ENCODE measurements at places on chromosomes 2 and 18. TPM values are rescaled to one million over a fixed set of nuclear protein-coding genes. Genes with fewer than 3 reads are reported as not detected.

The PDCL3 gene
- total RNA-seq, result 11.3 TPM

The GREB1 gene
- total RNA-seq, result 2.1 TPM

The TDRD15 gene
- not detected for total RNA-seq

The TCF23 gene
- 0.82 TPM for total RNA-seq

The FABP1 gene
- total RNA-seq, result not detected

The REG3G gene
- not detected for total RNA-seq

The NEUROD1 gene
- total RNA-seq, result not detected

The RHOB gene
- 245 TPM for total RNA-seq

The L3MBTL4 gene
- total RNA-seq, result under 0.01 TPM

The TWIST2 gene
- total RNA-seq, result 171 TPM

The TUBA3D gene
- total RNA-seq, result not detected

The CD302 gene
- total RNA-seq, result 2.5 TPM

The POTEI gene
- total RNA-seq, result not detected

The ACADL gene
- total RNA-seq, result 0.83 TPM

The HDAC4 gene
- total RNA-seq, result 6.3 TPM

The EPC2 gene
- total RNA-seq, result 16.8 TPM

The UPP2 gene
- total RNA-seq, result not detected

The C1QL2 gene
- total RNA-seq, result not detected

The EN1 gene
- 0.08 TPM for total RNA-seq

The TXNDC2 gene
- not detected for total RNA-seq

The SP140 gene
- total RNA-seq, result not detected

The SLC11A1 gene
- 0.12 TPM for total RNA-seq

The SERPINB12 gene
- not detected for total RNA-seq

The DNAJC5G gene
- total RNA-seq, result not detected

The EGR4 gene
- total RNA-seq, result not detected

The APLF gene
- total RNA-seq, result 9.0 TPM

The HOXD8 gene
- total RNA-seq, result 0.23 TPM

The TSPYL6 gene
- not detected for total RNA-seq

The PLCD4 gene
- total RNA-seq, result 4.0 TPM

The INHA gene
- under 0.01 TPM for total RNA-seq

The ST6GAL2 gene
- total RNA-seq, result 0.47 TPM

The ALPP gene
- not detected for total RNA-seq

The RNF125 gene
- 0.35 TPM for total RNA-seq

The EVX2 gene
- total RNA-seq, result not detected

The PPP4R3B gene
- total RNA-seq, result 32.9 TPM

Measured in smooth muscle cell of the coronary artery (primary cell).